ENCODE measurements at places on chromosomes 6 and 20.

DNA sequence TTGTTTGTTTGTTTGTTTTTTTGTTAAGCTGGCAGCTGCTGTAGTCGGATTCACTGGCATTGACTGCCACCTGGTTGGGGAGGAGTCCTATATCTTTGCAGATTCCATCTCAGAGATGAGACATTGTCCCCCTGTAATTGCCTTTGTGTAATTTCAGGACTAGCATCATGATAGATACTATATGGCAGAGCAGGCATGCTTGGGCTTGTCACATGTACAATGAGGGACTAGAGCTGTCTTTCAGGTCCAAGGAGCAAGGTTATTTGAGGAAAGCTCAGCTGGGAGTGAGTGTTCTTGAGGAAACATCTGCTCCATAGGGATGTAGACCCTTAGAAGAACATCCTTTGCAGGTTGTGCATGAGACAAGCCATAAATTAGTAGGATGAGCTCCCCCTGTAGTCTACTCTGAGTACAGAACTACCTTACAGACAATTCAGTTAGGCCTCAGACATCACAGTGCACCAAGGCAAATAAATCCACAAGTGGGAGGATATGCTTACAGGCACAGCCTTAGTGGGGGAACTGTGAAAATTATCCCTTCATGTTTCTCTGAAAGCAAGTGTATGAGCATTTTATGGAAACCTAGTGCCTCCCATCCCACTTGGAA, 62.1 kb downstream of the BMP2 start:
- DNase-seq, result no peak

DNA sequence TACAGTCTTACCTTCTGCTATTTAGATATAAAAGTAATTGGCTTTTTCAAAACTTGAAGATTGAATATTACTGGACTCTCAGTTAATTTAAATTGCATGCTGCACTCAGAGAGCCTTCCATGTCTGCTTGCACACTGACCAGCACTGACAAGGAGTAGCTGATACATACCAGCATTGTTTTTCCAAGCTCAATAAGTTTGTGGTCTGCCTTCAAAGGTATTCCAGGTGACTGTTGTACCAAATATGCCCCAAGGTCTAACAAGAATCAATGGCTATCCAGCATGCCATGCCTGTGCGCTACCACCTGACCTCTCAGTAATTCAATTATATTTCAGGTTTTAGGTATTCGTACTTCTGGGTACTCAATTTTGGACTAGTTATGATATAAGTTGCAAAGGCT, 30.0 kb downstream of the BEND6 start:
- no peak for DNase-seq

DNA sequence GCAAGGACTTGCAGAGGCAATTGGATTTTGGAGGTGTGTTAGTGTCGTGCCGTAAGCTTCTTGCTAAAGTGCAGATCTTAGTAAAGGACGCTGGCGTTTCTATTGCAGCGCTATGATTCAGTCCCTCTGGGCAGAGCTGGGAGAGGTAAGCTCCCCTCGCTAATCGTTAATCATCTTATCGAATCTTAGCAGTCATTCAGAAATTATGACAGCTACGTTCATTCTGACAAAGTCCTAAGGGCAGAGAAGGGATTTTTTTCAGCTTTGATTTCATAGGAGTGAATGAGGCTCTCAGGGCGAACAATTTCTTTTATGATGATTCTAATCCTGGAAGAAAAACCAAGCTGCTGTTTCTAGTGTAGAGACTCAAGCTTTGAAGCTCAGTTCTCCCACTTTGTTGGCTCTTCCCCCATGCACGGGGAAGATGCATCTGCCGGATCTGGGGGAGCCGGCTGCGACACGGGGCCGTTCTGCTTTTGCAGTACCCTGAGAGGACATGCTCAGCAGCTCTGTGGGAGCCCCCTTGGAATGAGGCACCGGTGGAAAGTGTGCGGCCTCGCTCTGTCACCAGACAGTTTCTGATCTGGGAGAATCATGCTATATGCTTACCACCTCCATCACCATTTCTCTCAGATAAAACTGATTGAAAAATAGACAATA, 79.1 kb upstream of the SLC22A23 start:
- no peak for DNase-seq

GRCh38 chr6:157021993-157022740, 245.0 kb downstream of the ARID1B start:
- DNase-seq, result peak; percentile 93

DNA sequence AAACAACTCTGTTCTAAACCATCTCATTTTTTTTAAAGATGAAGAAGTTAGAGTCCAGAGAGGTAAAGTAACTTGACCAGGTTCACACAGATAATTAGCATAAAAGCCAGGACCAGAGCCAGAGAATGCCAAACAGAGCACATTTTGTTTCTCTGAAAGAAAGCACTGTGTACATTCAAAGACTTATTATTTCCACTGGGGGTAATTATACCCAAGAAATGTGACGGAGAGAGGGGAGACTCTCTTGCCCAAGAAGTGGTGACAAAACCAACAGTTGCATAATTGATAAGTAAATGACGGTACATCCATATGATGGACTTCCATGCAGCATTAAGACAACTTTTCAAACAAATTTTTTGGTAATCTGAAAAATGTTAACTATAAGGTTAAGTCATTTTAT, 111.6 kb downstream of the RTN4IP1 start:
- DNase-seq, result no peak

DNA sequence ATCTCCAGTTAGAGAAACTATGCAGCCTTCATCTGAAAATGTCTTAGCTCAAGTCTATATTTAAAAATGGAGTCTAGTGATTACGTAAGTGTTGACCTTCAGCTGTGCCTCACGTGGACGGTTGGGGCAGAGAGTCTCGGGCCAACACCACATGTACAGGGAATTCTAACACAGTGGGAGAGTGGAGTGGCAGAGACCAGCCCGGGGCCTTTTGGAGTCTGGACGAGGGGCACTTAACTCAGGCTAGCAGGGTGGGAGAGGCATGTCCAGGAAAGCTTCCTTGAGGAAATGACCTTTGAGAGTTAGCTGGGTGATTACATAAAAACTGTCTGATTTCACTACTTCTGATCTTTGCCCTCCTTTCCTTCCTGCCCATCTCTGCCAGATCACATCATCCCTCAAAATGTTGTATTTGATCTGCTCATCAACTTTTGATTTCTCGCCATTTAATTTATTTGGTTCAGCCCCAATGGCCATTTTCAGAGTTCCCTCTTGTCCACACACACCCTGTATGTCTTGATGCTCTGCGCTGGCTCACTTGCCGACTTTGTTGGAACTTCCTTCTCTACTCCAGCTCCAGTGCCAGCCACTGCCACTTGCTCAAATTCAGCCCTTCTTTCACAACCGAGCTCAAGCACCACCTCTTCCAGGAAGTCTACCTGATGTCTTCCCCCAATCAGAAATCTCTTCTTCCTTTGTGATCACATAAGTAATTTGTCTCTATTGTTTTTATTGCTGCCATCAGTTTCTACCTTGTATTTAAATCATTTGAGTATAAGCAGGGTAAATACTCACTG, 2.6 kb downstream of the ARMC2 start:
- no peak for DNase-seq

DNA sequence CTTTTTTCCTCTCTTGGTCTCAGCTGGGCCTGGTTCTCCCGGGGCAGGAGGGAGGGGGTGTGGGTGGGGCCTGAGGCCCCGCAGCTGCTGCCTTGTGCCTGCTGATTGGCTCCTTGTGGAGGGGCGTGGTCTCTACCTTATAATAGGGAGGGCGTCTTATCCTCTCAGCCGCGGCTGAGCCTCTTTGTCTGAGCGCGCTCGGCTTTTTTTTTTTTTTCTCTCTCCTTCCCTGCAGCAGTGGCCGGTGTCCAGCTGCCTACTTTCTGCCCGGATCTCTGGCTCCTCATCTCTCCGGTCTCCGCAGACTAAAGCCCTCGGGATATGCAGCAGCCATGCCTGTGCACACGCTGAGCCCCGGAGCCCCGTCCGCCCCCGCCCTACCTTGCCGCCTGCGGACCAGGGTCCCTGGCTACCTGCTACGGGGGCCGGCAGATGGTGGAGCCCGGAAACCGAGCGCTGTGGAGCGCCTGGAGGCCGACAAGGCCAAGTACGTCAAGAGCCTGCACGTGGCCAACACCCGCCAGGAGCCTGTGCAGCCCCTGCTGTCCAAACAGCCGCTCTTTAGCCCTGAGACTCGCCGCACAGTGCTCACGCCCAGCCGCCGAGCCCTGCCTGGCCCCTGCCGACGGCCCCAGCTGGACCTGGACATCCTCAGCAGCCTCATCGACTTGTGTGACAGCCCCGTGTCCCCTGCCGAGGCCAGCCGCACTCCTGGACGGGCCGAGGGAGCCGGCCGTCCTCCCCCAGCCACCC, 11.1 kb downstream of the FAM110A start:
- peak; percentile 95 for DNase-seq

- DNase-seq, result no peak
Observed at GRCh38 chr6:3804964-3805363, 44.2 kb upstream of the FAM50B start.

DNA sequence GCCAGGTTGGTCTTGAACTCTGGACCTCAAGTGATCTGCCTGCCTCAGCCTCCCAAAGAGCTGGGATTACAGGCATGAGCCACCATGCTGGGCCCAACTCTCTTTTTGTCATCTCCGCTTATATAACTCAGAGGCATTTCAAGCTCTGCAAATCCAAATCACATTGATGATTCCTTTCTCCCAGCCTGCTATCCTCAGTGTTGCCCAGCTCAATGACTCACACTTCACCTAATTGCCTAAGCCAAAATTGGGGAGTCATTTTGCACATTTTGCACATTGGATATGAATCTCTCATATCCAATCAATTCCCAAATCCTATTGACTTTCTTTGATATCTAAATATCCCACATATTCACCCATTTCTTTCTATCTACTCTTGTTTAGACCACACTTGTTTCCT, 3.9 kb downstream of the UTRN start:
- no peak for DNase-seq

- peak; percentile 66 for DNase-seq
Observed at GRCh38 chr20:24118441-24119175, 130.0 kb upstream of the GGTLC1 start.

GRCh38 chr6:87573307-87574024, 16.3 kb downstream of the RARS2 start:
- no peak for DNase-seq

GRCh38 chr20:25251019-25251418, 3.1 kb downstream of the PYGB start:
- no peak for DNase-seq

- no peak for DNase-seq
Observed at GRCh38 chr6:157708933-157709332, 114.1 kb upstream of the SNX9 start.

- DNase-seq, result no peak
Observed at GRCh38 chr6:75308250-75308988, 23.8 kb upstream of the TMEM30A start.

DNA sequence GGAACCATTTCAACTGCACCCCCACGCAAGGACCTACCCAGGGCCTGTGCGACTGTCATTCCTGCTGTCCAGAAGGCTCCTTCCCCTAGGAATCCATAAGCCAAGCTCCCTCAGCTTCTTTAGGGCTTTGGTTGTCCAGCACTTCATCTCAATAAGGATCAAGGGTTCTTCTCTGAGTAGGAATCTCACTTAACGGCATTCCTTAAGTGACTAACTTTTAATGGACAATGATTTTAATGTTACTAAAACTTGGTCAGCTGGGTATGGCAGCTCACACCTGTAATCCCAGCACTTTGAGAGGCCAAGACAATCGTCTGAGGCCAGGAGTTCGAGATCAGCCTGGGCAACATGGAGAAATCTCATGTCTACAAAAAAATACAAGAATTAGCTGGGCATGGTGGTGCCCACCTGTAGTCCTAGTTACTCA, 13.4 kb downstream of the UBE2V1 start:
- no peak for DNase-seq

DNA sequence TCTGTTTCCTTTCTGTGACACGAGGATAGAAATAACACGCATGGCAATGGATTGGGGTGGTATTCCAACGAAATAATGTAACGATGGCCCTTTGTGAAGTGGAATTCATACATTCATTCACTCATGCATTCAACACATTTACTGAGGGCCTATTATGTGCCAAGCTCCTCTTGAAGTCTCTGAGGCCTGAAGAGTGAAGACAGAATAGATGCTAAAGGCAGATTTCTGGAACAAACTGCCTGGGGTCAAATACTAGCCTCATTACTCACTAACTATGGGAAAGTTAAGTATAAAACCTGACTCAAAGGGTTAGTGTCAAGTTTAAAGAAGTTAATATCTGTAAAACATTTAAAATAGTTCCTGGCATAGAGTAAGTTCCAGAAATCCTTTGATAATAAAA, 279.6 kb upstream of the SULF2 start:
- no peak for DNase-seq

- no peak for DNase-seq
Observed at GRCh38 chr6:47203266-47203937, 106.3 kb downstream of the TNFRSF21 start.

DNA sequence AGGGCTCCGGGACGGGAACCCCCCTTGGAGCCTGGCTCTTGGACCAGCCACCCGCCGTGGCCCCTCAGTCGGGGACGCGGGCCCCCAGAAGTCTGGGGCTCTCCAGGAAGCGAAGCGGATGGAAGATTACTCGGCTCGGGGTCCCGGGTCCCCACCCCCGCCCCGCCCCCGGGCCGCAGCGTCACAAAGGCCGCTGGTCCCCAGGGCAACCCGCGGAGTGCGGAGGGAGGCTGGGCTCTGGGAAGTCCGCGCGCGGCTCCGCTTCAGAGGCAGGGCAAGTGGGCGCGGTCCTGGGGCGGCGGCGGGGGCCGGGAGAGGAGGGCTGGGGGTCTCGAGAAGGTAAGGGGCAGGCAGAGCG, at the start of gene FNDC11:
Gene FNDC11, plus strand, starts transcription at position 227 of the 358 bp plus-strand sequence. CDS start 1,505 bp downstream, outside the sequence.
- peak; percentile 70 for DNase-seq

- no peak for DNase-seq
Observed at GRCh38 chr20:62266851-62267250, 28.5 kb downstream of the OSBPL2 start.

DNA sequence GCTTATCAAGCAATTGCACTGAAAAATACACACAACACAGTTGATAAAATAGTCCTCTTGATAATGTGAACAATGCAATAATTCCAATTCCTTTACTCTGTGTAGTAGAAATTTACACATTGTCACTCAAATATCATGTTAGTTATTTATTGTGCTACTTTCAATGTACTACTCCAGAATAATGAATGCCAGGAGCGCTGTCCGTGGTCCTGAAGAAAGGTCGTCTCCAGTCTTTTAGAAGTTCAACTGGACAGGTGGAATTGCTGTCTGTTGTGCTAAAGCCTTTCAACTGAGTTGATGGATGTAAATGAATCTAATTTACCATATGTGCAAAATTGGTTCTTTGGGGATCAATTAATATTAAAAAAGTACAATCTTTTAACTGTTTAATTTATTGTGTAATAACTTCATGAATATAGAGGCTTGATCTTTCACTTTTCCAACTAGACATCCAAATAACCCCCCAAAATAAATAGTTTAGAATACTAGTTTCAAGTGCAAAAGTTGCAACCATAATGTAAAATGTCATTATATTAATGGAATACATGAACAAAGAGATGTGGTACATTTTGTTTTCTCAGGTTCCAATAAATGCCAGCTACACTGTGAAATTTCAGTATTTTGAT, 3.2 kb downstream of the GRIK2 start:
- DNase-seq, result peak; percentile 73
